Activated CD8-positive, alpha-beta T cell treated with anti-CD3 and anti-CD28 coated beads, Interleukin-2, amount 10 ng/mL, durations not matched to agents 7 days and 5 days (primary cell): ENCODE measurements at places on chromosomes 2 and 18.

DNA sequence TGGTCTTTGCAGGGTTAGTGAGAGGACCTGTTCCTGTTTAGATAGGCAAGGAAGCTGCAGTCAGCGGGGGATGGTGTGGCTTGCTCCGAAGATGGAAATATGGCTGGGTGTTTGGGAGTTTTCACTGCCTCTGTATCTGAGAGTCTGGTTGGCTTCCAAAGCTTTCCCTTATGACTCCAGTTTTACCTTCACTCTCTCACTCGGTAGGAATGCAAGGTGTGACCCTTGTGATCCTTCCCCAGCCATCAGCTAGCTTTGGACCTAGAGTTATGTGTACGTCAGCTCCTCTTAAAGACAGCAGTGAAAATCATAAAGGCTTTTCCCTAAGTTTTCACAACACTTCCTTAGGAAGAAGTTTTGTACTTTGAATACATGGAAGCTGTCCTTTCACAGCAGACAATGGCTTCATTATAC lies 35.5 kb upstream of the TMEM87B start:
- DNase-seq: no peak

- DNase-seq: no peak
These were observed 83.5 kb upstream of the CPO start for GRCh38 chr2:206855585-206856433.

DNA sequence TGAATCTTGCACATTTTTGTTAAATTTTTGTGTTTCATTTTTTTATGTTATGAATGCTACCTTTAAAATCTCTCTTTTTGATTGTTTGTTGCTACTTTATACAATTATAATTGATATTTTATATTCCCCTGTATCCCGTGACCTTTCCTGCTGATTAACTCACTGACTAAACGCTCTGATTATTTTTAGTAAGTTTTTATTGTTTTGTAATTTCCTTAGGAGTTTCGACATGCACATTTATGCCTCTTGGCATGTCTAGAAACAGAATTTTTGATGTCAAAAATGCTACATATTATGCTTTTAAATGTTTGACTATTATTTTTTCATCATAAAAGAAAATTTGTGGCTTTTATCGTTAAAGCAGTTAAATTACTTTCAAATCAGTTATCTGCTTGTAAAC lies 1131.6 kb upstream of the TMEFF2 start:
- DNase-seq: no peak

GRCh38 chr2:239212929-239213642 lies 187.7 kb downstream of the HDAC4 start:
- no peak for DNase-seq

- DNase-seq: no peak
These were observed 26.1 kb upstream of the FAM237A start for GRCh38 chr2:206616151-206616550.

DNA sequence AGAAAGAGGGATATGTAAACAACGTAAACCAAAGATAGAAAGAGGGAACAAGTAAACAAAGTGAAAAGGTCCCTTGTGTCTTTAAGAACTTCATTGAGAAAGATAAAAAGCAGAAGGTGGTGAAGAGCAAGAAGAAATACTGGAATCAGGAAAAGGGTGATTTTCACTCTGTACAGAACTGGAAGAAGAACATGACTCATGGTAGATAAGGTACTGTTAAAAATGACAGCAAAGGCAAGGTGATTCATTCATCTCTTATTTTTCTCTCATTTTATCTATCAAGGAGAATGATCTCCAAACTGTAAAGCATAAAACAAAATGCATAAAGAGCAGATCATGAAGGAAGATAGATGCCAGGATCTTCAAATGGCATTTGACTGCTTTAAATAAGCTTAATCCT lies 724.6 kb upstream of the CELF4 start:
- no peak for DNase-seq
